ENCODE measurements at places on chromosomes 13 and 19. TPM values are rescaled to one million over a fixed set of nuclear protein-coding genes. Genes with fewer than 3 reads are reported as not detected.

Gene C5AR1
- total RNA-seq: 23.0 TPM

DNA sequence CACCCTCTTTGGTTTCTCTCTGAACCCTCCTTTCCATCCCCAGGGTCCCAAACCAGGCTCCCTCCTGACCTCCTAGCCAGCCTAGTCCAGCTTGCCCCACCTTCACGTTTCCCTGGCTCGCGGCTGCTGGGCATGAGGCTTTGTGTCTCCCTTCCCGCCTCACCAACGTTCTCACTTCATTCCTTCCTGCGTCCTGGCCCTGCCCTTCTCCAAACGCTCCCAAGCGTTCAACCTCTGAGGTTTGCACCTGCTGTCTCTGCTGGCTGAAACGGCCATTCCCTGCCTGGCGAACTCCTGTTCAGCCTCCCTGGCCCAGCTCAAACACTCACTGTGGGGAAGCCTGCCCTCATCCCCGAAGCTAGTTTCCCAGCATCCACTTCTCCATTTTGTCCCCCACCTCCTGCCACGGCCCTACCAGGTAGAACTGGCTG lies 12.4 kb downstream of the EPS8L1 start:
- no peak for DNase-seq

- DNase-seq: no peak
These were observed 71.1 kb upstream of the RGCC start for GRCh38 chr13:41386211-41386610.

GRCh38 chr13:95289020-95289444 lies 12.2 kb downstream of the ABCC4 start:
- DNase-seq: no peak

Gene IZUMO1
- total RNA-seq: not detected

- DNase-seq: no peak
These were observed 9.5 kb downstream of the ERFL start for GRCh38 chr19:41918653-41919244.

DNA sequence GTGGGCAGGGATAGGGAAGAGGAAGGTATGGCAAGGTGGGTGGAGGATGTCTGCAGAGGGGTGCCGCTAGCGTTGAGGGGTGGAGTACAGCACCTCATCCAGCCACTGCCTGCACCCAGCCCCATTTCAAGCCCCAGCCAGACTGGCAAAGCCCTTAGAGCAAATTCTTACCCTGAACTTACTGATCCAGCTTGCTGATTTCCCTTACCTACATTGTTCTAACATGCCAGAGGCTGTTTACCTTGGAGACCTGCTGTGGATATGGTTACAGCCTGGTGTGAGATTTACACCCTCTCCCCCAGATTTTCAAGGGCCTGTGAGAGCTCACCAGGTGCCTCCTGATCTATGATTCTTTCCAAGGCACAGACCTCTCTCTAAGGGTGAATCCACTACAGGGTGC lies 86.0 kb downstream of the ZNF726 start:
- no peak for DNase-seq

- no peak for DNase-seq
These were observed 7.8 kb downstream of the SLC7A1 start for GRCh38 chr13:29587645-29588044.

Gene PLK5
- not detected for total RNA-seq

DNA sequence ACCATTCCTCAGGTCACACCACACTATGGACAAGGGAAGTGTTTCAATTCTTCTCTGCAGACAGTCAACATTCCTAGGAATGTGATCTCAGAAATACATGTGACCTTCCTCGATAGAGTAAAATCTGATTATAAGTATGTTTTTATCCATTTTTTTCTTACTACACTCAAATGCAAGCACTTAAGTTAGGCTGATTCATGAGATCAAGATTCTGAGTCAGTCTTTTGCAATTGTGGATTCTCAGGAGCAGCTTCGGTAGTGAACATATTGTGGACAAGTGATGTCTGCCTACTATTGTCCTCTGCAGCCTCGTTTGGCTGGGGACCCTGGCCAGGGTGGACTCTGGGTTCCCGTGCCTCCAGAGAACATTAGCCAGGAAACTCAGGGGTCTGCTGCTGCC lies 3.2 kb downstream of the SERPINE3 start:
- DNase-seq: no peak

GRCh38 chr13:63199508-63199907 lies 1783.9 kb upstream of the PCDH20 start:
- DNase-seq: no peak

DNA sequence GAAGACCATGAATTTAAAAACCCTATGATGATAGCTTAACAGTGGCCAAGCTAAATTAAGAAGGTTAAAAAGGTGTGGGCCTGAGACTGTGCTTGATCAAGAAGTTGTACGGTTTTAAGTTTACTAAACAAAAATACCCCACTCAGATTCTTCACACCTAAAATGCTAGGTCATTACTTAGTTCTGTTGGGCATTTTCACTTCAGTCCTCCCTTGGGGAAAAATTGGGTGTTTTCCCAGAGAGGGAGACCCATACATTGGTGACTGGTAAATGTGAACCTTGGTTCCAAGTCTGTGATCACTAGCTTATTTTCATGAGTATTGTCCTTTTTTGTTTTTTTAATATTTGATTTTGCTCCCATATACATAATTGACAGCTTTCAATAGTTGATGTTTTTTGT lies 44.4 kb downstream of the MTUS2 start:
- DNase-seq: no peak

DNA sequence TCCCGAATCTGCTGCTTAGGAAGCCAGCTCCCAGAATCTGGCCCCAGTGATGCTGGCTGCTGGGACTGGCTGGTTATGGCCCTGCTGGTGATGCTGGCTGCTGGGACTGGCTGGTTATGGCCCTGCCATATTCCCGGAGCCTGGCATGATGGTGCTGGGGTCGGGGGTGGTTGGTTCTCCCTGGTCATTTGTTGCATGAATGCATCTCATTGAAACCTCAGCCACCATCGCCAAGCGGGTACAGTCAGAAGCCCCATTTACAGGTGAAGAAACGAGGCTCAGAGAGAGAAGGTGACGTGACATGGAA lies 2.1 kb downstream of the PGLYRP1 start:
- DNase-seq: no peak

- no peak for DNase-seq
These were observed 4.2 kb upstream of the GIPR start for GRCh38 chr19:45663800-45664199.

GRCh38 chr13:28983641-28984040 lies 163.5 kb downstream of the MTUS2 start:
- no peak for DNase-seq

- DNase-seq: no peak
These were observed 10.9 kb downstream of the SIGLEC12 start for GRCh38 chr19:51490676-51491075.

Gene TUBA3C
- not detected for total RNA-seq

Data from naive thymus-derived CD4-positive, alpha-beta T cell (primary cell).